ENCODE measurements at places on chromosomes 1 and 21.

- no peak for DNase-seq
Measured at GRCh38 chr1:198337886-198338285, 181.1 kb downstream of the NEK7 start.

DNA sequence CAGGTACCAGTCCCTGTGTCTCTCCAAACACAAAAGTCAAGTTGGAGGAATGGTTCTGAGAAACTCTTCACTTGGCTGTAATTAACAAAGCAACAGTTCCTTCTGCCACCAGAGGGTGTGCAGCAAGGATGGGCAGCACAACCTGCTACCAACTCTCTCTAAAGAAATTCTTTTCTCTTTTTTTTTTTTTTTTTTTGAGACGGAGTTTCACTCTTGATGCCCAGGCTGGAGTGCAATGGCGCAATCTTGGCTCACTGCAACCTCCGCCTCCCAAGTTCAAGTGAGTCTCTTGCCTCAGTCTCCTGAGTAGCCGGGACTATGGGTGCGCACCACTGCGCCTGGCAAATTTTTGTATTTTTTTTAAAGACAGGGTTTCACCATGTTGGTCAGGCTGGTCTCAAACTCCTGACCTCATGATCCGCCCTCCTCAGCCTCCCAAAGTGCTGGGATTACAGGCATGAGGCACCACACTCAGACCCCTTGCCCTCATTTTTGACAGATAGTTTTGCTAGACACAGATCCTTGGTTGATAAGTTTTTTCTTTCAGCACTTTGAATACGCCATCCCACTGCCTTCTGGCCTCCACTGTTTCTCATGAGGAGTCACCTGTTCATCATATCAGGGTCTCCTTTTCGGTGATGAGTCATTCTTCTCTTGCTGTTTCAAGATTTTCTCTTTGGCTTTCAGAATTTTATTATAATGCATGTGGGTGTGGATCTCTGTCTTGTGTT, 12.1 kb upstream of the DEGS1 start:
- no peak for DNase-seq

- no peak for DNase-seq
Measured at GRCh38 chr1:13543451-13544220, 29.8 kb upstream of the LRRC38 start.

- DNase-seq, result peak; percentile 76
Measured at GRCh38 chr1:39955547-39956539, 898 bp downstream of the MFSD2A start.

- no peak for DNase-seq
Measured at GRCh38 chr21:45087022-45087823, 12.8 kb downstream of the ADARB1 start.

DNA sequence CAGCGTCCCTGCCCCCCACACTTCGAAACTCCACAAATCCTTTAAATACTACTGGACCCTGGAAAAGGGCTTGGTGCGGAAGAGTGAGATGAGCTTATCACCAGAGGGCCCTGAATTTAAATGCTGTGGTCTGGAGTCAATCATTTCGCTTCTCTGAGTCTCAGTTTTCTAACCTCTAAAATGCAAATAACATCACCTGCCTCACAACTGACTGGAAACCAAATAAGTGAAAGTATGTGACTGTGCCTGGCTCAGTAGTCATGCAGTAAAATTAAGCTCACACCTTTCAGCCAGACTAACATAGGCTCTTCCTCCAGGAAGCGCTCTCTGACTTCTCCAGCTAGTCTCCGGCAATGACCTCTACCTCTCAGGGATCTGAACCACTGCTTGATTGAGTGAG, 4.2 kb downstream of the GJA4 start:
- no peak for DNase-seq

DNA sequence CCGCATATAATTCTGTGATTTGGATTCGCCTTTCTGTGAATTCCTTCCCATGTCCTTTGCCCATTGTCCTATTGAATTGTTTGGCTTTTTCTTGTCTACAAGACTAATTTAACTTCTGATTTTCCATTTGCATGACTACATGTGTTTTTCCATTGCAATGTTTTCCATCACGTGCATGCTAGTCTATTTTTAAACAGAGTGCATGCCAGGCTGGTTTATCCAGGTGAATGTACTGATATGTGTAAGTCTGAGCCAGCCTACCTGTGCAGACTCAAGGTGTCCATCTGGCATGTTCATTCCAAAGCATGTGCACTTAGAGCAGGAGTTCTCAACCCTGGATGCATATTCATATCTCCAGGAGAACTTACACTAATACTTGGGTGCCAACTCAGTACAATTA, 59.7 kb downstream of the INAVA start:
- DNase-seq, result no peak

DNA sequence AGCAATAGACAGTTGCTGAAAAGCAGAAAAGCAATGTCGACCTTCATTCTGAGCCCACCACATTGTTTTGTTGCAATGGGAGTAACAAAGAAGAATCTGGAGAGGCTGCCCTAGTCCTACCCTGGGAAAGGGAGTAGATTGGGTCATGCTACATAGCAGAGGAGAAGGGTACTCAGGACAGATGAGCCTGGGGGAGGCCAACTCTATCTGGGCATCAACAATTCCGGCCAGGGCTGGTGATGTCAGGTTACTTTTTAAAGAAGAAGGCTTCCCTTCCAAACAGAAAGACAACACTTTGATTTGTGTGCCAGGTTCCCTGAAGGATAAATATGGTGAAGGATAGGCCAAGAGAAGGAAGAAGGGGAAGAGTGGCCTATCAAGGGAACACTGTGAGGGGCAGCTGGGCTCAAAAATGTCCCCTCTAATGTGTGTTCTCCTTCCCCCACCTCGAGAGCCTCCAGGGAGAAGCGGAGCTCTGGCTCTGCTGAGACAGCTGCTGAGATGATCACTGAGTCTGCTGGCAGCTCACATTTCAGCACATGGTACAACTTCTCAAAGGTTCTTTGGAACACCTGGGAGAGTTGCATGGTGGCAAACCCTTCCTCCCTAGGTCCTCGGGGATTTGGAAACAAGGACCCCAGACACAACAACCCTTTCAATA, 3.2 kb upstream of the ADIPOR1 start:
- no peak for DNase-seq

- DNase-seq, result no peak
Measured at GRCh38 chr1:42037161-42037560, 116.0 kb upstream of the GUCA2B start.

DNA sequence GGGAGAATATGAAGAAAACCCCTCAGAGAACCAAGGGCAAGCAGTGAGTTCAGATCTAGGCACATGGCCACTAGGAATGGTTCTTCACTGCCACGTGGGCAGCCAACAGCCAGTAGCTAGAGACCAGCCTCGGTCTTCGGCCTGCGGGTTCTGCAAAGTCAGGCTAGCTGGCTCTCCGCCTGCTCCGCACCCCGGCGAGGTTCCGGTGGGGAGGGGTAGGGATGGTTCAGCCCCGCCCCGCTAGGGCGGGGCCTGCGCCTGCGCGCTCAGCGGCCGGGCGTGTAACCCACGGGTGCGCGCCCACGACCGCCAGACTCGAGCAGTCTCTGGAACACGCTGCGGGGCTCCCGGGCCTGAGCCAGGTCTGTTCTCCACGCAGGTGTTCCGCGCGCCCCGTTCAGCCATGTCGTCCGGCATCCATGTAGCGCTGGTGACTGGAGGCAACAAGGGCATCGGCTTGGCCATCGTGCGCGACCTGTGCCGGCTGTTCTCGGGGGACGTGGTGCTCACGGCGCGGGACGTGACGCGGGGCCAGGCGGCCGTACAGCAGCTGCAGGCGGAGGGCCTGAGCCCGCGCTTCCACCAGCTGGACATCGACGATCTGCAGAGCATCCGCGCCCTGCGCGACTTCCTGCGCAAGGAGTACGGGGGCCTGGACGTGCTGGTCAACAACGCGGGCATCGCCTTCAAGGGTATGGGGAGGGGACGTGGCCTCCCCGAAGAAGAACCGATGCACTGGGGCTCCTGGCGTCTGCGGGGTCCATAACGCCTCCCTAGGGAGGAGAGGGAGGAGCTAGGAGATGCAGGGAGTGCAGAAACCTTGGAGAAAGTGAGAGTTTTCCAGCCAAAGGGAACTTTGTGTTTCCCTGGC, at the start of gene CBR1:
CBR1 (plus strand) TSS at position 312 of the 871 bp plus-strand sequence; CDS start at position 404, 92 bp downstream.
- peak; percentile 68 for DNase-seq

DNA sequence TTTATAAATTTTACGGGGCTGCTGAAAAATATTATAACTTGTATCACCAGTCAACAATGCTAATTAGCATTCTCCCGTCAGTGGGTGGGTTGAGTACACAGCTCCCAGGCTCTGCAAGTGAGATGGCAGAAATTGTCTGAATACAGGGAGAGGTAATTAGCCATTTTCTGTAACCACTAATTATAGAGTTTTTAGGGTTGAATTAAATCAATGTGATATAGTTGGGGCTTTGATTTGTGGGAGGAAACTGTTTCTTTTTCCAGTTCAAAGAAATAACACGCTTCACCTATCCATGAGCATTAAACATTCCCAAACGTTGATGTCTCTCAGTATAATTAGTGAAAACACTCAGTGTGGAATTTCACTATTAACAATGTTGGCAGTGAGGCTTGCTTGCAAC, 1.5 kb downstream of the VANGL1 start:
- DNase-seq, result no peak

DNA sequence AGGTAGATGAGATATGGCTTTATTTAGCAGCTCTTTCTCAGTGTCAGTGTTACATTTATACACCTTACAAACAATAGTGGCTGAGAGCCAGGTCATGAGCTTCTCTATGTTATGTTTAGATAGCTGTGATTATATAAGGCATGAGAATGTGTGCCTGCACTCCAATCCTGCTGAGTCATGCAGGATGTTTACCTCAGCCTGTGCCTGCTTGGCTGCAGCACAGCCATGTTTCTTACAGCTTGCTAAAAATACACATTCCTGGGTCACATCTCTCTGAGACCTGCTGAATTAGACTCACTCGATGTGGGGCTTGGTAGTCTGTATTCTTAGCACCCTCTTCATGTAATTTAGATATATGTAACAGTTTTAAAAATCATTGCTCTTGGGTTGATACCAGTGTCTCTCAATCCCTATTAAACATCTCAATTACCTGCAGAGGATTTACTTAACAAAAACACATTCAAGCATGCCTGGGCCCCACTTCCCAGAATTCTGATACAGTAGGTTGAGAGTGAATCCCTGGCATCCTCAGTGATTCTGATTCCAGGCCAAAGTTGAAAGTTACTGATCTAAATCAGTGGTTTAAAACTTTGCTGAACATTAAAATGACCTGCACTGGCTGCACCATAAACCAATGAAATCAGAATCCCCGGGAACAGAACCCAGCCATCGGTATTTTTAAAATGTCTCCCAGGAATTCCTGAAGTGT, 107.5 kb downstream of the GDAP2 start:
- peak; percentile 82 for DNase-seq

- peak; percentile 52 for DNase-seq
Measured at GRCh38 chr1:245837718-245838117, 669.4 kb downstream of the SMYD3 start.

DNA sequence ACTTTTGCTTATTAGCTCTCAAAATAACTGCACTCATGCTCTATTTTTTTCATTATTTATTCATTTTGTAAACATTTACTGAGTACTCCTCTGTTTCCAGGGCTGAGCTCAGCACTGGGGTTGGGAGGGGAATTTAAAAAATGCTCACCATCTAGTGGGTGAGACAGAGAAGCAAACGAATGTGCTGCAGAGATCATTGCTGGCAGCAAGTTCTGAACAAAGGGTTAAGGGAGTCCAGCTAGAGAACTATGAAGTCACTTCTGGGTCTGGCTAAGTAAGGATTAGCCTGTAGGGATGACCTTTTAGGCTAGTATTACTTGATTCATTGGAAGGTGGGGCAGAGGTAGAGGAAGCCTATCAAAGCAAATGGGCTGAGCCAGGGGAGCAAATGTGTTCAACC, 99.1 kb upstream of the ZNF644 start:
- no peak for DNase-seq

DNA sequence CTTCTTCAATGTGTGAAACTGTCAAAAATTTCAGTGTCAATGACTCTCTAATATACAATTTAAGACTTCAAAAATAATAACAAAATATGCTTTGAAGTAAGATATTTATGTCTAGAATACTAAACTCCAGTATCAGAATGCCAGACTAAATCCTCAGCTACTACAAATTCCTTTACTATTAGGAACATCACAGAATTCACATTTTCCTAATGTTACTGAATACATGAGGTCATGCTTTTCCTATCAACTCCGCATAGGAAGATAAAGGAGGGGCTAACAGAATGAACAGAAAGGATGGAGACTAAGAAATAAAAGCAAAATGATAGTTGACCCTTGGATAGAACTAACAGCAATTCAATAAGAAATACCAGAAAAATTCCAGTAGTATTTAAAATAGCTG, 292.7 kb downstream of the SDCCAG8 start:
- no peak for DNase-seq

DNA sequence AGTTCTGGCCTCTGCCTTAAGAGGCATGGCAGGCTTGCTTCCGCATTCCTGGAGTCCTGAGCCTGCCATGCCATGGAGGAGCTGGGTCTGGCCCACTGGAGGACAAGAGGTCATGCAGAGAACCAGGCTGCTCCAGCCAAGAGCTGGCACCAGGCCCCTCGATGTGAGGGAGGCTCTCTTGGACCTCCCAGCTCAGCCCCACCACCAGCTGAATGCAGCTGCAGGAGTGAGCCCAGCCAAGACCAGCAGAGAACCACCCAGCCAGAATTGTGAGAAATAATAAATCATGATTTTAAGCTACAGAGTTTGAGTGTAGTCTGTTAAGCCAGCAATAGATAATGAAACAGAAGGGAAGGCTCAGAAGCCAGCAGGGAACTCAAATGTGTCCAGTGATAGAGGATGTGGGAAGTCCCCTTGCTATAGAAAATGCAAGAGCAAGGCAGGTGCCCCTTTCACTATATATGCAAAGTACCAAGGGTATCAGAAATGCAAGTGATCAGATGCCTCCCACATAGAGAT, 118.4 kb downstream of the HIVEP3 start:
- no peak for DNase-seq

- DNase-seq, result peak; percentile 73
Measured at GRCh38 chr1:117826540-117827078, 102.8 kb downstream of the GDAP2 start.

GRCh38 chr1:12408662-12409061, 178.8 kb downstream of the VPS13D start:
- DNase-seq, result no peak

GRCh38 chr1:196401452-196401833, 206.8 kb downstream of the KCNT2 start:
- no peak for DNase-seq

- no peak for DNase-seq
Measured at GRCh38 chr1:90723590-90724108, 6.5 kb upstream of the BARHL2 start.

DNA sequence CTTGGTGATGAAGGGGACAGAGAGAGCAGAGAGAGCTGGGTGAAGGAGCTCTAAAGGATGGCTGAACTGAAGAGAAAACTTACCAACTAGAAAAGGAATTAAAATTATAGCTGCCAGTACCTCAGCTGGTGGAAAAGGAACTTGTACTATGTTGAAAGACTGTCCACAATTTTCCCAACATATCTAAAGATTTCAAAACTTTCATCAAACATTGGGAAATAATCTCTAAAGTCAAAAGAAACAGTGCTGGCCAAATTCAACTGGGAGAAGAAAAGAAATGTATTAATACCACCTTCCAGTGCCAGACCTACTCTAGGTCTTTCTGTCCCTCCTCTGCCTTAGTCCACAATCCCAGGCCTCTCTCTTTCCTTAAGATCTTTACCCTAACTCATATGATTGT, 6.1 kb downstream of the SMG5 start:
- DNase-seq, result no peak

GRCh38 chr1:160539990-160540858, 17.2 kb upstream of the SLAMF6 start:
- no peak for DNase-seq

- DNase-seq, result no peak
Measured at GRCh38 chr1:203426870-203427269, 48.7 kb upstream of the PRELP start.

- no peak for DNase-seq
Measured at GRCh38 chr1:240962086-240962485, 350.1 kb upstream of the GREM2 start.
